ENCODE measurements at places on chromosomes 5 and 9.

DNA sequence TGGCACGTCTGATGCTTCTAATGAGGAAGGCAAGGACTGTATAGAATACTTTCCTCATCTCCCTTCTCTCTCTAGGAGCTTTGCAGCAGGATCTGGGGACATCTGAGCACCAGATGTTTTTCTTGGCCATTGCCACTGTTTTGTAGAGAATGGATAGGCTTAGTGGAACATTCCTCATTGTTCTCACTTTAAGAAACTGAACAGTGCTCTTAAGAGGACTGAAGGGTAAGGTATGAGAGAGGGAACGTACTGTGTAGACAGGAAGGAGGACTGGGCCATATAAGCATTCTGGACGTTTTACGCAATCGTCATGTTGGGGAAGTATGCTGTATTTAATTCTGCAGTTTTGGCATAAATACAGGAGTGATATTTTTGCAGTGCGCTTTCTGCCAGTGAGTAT lies 70.6 kb downstream of the SMARCA2 start:
- H3K4me3 ChIP-seq, result no peak overlapping the region
- peaks cover 5% of the 10 kb centered on the region for H3K36me3 ChIP-seq
- H3K27ac ChIP-seq, result no peak overlapping the region
- DNase-seq, result no peak
- peaks cover under 1% of the 10 kb centered on the region for H3K4me1 ChIP-seq

DNA sequence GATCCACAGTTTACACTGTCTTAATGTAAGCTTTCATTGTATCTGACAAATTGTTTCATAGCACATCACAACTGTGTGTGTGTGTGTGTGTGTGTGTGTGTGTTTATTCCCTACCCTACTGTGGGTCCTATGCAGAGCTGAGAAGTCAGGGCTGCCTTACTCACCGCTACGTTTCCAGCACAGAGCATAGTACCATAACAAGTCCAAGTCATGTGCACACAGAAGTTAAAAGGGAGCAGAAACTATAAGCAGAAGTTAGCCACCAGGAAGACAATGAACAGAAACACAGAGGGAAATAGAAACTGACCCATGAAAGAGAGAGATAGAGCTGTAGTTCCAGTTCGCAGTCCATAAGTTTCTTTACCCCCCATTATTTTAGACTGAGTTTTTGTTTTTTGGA lies 38.2 kb upstream of the DMXL1 start:
- H3K27ac ChIP-seq, result no peak overlapping the region
- H3K4me1 ChIP-seq, result no peaks in the 10 kb centered on the region
- no peaks in the 10 kb centered on the region for H3K36me3 ChIP-seq
- no peak overlapping the region for H3K4me3 ChIP-seq

GRCh38 chr5:163509291-163509951 lies 4.0 kb downstream of the MAT2B start:
- H3K4me1 ChIP-seq, result peaks cover 9% of the 10 kb centered on the region
- no peaks in the 10 kb centered on the region for H3K36me3 ChIP-seq
- peaks cover 12% of the 10 kb centered on the region for H3K27me3 ChIP-seq
- no peak overlapping the region for H3K4me3 ChIP-seq
- no peak for DNase-seq
- no peak overlapping the region for H3K27ac ChIP-seq

GRCh38 chr9:75168270-75169178 lies 80.2 kb downstream of the OSTF1 start:
- no peak for DNase-seq
- H3K36me3 ChIP-seq, result peaks cover 34% of the 10 kb centered on the region
- H3K4me3 ChIP-seq, result no peak overlapping the region
- H3K4me1 ChIP-seq, result peaks cover 9% of the 10 kb centered on the region
- H3K27me3 ChIP-seq, result no peaks in the 10 kb centered on the region
- peak overlapping the region; percentile 2 for H3K27ac ChIP-seq

- H3K36me3 ChIP-seq, result no peaks in the 10 kb centered on the region
- H3K27me3 ChIP-seq, result no peaks in the 10 kb centered on the region
- no peak for DNase-seq
- no peak overlapping the region for H3K4me3 ChIP-seq
These were observed 85.8 kb downstream of the GABRB2 start for GRCh38 chr5:161460741-161461140.
